ENCODE measurements at places on chromosomes 4 and X.

- no peak for DNase-seq
Measured at GRCh38 chrX:149799095-149799714, 17.5 kb downstream of the MAGEA9 start.

GRCh38 chrX:49155243-49155899 is 7.2 kb upstream of the MAGIX start:
- peak; percentile 44 for DNase-seq

- no peak for DNase-seq
Measured at GRCh38 chr4:128521156-128521555, 233.5 kb upstream of the PGRMC2 start.

GRCh38 chr4:52917817-52918216 is 55.7 kb downstream of the RASL11B start:
- no peak for DNase-seq

GRCh38 chrX:119648421-119648775 is 42.2 kb upstream of the NKRF start:
- DNase-seq, result no peak

DNA sequence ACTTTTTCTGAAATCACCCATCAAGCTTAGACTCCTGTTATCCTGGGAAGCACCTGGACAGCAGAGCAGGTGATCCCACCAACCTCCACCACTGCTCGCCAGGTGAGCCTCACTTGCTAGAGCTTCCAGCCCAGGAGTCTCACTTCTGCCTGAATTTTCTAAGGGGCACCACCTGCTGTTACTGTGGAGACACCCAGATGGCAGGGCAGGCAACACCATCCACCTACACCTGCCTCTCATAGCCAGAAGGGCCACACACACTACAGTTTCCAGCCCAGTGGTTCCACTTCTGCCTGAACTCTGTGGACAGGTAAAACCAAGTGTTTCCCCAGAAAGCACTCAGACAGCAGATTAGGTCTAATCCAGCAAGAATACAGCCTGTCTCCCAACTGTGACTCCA is 262.0 kb downstream of the ARAP2 start:
- DNase-seq, result no peak

DNA sequence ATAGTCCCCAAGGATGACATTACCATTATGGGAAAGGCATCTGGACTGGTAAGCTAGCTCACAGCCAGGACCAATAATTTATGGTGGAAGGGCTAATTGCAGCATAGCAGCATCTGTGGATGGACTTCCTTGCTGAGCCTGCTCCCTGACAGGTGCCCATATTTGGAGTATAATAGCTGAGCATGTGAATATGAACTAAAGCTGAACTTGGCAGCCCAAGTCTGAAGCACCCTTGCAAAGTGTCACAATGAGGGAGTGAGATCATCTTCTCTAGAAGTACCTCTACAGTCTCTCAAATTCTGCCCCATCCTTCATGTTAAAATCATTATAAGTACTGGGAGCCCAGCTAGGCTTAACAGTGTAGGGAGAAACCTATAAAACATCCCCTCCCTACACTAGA is 128.2 kb upstream of the INPP4B start:
- DNase-seq, result no peak

DNA sequence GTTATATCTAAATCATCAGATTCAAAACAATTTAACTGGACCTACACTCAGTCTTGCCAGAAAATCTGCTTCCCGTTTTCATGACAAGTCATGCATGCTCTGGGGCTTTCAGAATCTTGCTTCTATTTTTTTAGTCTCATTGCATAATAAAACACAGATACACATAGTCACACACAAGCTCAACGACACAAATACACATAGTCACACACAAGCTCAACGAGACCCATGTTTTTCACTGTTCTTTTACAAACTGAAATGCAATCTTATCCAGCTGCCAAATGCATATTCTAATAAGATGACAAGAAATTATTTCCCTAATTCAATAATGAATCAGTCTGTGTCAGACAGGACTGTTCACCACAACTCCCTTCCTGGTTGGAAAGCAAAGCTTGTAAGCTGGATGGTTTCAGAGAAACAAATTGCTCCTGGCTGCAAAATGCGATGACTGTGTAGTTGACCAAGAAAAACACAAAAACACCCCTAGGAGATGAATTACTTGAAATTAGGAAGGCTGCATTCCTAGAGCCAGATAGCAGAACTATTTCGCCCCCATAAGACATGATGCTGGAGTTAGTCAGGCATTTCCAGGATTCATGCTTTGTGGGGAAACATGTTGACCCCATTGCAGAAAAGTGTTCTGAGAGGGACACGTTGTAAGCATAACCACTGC is 208.7 kb downstream of the CHIC2 start:
- no peak for DNase-seq

DNA sequence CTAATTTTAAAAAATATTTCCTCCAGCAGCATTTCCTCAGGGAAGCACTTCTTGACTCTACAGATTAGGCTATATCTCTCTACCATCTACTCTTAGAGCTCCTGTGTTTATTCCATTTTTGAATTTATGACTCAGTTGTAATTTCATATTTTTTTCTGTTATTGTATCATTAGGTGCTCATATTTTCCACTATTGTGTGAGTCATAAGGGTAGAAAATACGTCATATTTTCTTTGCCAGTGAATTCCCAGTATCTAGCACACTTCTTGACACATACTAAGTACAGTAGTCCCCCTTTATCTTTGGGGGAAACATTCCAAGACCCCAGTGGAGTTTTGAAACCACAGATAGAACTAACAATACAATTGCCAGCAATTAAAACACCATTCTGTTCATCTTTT is 431.2 kb downstream of the GASK1B start:
- DNase-seq, result no peak

DNA sequence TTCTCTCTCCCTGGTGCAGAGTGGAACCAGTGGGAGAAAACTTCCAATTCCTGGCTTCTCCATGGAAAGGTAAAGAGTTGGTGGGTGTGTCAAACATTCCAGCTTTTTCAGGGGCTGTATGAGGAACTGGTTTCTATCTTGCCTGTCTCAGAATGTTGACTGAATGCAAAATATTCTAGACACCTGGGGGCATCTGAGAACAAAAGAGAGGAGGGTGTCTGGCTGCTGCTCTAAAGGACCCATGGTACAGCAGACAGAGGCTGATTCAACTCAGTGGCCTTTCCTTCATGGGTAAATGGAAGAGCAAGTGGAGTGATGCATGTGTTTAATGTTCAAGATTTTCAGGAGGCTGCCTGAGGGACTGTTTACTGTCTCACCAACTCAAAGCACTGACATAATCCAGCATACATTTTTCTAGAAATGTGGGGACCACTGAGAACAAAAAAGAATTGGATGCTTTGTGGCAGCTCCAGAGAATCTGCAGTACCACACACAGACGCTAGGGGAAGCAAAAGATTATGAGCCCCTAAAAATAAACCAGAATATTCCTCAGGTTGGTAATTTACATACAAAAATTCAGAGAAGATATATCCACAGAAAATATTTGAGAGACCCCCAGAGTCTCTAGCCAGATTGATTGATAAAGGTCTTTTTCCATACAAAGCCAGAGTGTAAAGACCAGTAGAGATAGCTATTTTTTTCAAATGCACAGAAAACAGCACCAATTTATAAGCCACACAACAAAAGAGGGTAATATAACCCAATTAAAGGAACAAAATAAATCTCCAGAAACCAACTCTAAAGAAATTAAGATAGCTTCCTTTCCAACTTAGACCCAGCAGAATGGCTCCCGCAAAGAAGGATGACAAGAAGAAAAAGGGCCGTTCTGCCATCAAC is 48.0 kb upstream of the STARD8 start:
- no peak for DNase-seq

GRCh38 chr4:39304651-39305050 is 61.5 kb downstream of the RFC1 start:
- DNase-seq, result peak; percentile 59

- DNase-seq, result no peak
Measured at GRCh38 chr4:26094911-26095310, 180.9 kb downstream of the SMIM20 start.

- no peak for DNase-seq
Measured at GRCh38 chrX:40418813-40419195, 162.0 kb upstream of the ATP6AP2 start.

GRCh38 chr4:138761638-138762220 is 253.9 kb upstream of the NOCT start:
- DNase-seq, result no peak

DNA sequence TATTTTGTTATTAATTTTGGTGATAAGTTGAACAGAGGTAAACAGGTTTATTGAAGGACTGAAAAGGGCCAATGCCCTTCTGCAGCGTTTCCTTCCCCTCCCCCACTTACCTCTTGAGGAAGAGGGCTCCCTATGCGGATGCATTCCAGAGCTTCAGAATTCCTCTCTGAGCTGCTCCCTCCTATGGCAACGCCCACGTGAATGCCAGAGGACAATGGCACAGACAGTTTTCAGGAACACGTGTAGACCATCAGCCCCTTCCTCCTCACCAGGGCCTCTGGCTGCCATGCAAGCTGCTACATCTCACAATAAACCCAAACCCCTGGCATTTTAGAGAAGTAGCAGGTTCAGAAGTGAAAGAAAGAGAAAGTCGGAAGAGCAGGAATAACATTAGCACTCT is 127.9 kb downstream of the CHRDL1 start:
- no peak for DNase-seq

DNA sequence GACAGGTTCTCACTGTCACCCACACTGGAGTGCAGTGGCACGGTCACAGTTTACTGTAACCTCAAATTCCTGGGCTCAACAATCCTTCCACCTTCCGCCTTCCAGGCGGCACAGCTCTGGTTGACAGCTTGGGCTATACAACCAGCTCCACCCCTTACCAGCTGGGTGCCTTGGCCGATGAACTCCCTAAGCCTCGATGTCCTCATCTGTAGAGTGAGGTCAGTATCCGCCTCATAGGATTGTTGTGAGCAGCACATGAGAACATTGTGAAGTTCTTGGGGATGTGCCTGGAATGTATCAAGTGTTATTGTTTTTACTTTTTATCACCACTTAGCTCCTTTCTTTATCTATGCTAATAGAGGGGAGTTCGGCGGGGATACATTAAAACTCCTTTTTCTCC is 23.3 kb downstream of the UCHL1 start:
- no peak for DNase-seq

DNA sequence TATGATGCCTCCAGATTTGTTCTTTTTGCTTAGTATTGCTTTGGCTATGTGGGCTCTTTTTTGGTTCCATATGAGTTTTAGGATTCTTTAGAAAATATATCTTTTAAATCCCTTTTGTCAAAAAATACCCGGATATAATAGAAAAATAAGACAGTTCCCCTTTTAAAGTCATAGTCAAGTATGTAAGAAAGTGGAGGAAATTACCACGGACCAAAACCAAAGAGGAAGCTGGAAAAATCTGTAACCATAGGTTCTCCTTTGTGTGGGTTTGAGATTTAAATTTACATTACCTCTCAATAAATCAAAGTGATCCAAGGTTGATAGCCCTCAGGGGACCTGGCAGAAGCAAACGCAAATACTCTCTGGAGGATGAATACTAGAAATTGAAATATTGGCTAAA is 58.3 kb upstream of the PACRGL start:
- DNase-seq, result no peak

GRCh38 chr4:110344165-110344564 is 131.8 kb upstream of the ENPEP start:
- DNase-seq, result no peak

- no peak for DNase-seq
Measured at GRCh38 chr4:119394826-119395225, 72.9 kb upstream of the FABP2 start.

GRCh38 chrX:13376857-13377549 is 57.1 kb upstream of the ATXN3L start:
- DNase-seq, result no peak

- DNase-seq, result no peak
Measured at GRCh38 chr4:118289794-118290193, 63.0 kb downstream of the PRSS12 start.

GRCh38 chr4:97670703-97671269 is 472.5 kb downstream of the STPG2 start:
- DNase-seq, result no peak

- no peak for DNase-seq
Measured at GRCh38 chr4:188246488-188246887, 107.2 kb downstream of the TRIML1 start.

All from pons (tissue), 1 donor.